Neuronal stem cell (in vitro differentiated cells): ENCODE measurements at places on chromosomes 11 and 22.
A peak's percentile ranks its signal among the peaks of the same experiment; 100 is the strongest.

GRCh38 chr11:69541501-69542313, 60.2 kb downstream of the LINC01488 start:
- DNase-seq, result no peak

DNA sequence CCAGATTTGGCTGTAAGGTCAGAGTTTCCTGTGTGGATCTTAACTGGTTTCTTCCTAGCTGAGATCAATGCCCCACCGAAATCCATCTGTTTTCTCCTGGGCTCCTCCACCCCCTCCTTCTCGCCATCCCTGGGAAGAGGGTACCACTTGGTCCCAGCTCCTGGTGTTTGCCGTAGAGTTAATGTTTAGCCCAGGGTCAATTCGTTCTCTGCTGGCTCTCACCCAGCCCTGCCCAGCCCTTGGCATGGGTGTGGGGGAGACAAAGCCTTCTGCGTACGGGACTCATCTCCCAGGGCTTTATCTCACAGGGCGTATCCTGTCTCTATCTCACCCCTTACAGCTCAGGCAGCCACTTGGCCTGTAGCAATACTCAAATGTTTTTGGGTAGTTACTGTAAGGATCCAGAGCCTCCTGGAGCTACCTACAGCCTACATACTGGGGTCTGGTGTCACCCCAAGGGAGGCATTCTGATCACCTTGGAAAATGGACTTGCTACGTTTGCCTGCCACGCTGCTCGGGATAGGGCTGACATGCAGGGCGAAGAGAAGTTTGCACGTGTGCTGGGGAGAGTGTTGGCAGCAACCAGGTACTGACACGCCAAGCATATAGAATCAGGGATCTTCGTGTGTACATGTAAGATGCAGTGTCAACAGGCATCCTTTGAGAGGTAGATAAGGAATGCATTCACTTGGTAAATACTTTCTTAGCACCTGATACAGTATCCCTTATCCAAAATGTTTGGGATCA, 66.1 kb downstream of the SCN3B start:
- no peak for DNase-seq

- peak; percentile 74 for DNase-seq
Measured at GRCh38 chr22:36470162-36470993, 11.1 kb downstream of the TXN2 start.

DNA sequence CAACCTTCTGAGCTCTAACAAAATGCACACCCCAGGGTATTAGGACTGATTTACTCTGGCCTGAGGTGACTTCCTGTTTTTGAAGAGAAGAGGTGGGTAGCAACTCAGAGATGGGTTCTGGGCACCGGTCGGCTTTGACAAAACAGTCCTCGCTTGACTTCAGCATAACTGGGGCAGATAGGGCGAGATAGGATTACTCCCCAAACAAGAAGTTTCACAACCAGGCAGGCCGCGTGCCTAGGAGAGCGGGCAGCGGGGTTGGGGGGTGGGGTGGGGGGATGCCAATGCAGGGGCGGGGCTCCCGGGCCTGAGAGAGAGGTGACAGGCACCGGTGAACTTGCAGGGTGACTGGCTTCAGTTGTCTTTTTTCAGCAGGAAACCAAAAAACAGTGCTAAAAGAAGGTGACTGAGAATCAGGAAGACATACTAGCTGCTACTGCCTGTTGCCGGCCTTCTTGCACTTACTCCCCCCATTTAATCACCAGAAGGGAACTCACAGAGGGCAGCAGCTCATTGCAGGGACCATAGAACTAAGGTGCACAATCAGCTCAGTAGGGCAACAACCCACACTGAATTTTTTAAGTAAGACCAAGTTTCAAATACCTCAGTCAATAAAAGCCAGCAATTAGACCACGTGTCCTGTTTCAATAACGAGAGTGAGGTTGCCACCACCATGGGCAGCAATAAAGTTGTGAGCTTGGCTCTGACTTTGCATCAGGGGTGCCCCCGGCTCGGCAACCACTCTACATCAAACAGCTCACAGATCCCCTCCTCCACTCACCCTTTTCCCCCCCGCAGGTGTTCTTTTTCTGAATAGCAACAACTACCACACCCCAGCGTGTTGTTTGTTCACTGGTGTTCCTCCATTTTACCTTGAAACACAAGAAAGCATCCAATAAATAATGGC, 37.2 kb upstream of the ETS1 start:
- no peak for DNase-seq

GRCh38 chr11:119320776-119321524, 4.0 kb upstream of the MCAM start:
- DNase-seq, result no peak

DNA sequence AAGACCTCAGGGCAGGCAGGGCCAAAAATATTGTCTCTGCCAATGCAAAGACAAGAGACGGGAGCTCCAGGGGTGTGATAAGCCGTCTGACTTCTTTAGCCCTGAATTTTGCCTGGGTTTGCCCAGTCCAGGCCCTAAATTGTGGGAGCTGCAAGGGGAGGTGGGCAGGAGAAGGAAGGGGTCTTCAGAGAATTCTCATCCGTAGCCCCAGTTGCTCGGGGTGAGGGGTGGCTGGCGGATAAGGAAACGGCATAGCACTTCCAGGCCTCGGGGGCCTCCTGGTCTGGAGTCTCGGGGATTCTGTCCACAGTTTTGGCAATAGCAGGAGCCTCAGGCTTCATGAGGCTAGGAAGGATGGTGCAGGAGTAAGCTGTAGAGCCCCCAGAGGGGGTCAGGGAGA, 7.4 kb downstream of the CD5 start:
- DNase-seq, result no peak

- DNase-seq, result no peak
Measured at GRCh38 chr22:49664891-49665290, 162.8 kb downstream of the BRD1 start.
